Activated CD8-positive, alpha-beta memory T cell treated with anti-CD3 and anti-CD28 coated beads, Interleukin-2, amount 50 U/mL, for 48 hours (primary cell): ENCODE measurements at places on chromosomes 2 and 18.

- DNase-seq, result no peak
These were observed 208.9 kb downstream of the GLI2 start for GRCh38 chr2:120944575-120944974.

GRCh38 chr18:23274638-23275482 lies 139.6 kb downstream of the CABLES1 start:
- DNase-seq, result no peak

DNA sequence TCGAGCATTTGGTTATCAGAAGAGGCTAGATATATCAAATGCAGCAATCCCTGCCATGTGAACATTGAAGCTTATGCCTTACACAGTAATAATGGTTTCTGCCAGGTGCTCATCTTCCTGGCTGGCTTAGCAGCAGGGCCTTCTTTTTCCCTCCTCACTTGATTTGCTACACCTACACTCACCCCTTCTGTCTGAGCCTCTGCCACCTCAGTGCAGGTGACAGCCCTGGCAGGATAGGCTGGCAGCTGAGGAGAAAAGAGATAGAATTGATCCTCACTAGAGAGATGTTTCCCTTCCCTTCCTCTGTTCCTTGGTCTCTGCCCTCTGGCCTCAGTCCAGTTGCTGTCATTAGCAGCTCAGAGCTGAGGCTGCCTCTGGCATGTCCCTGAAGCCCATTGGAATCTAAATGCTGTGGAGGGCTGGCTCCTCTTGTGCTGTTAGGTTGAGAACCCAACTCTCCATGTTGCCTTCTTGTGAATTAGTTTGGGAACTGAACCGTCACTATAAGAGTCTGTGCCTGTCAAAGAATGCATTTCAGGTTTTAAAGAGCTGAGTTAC lies 18.2 kb downstream of the MPHOSPH10 start:
- no peak for DNase-seq

GRCh38 chr18:35190948-35191697 lies 49.7 kb upstream of the ZNF397 start:
- no peak for DNase-seq

DNA sequence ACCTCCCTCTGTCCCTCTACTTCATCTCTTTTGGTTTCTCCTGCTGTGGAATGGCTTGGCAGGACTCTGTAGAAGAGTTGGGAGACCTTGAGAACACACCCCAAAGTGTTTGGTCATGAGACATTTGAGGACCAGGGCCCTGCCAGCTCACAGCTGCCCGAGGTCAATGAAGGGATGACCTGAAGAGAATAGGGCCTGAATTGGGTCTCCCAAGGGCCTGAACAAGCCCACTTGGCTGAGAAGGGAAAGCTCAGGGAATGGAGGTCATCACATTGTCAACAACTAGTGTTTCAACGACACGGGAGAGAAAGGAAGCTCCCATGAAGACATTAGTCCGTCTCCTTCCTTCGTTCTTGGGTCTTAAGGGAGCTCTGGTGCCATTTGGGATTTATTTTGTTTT lies 52.8 kb downstream of the TTC32 start:
- no peak for DNase-seq

GRCh38 chr2:80145499-80145898 lies 159.1 kb downstream of the LRRTM1 start:
- no peak for DNase-seq

DNA sequence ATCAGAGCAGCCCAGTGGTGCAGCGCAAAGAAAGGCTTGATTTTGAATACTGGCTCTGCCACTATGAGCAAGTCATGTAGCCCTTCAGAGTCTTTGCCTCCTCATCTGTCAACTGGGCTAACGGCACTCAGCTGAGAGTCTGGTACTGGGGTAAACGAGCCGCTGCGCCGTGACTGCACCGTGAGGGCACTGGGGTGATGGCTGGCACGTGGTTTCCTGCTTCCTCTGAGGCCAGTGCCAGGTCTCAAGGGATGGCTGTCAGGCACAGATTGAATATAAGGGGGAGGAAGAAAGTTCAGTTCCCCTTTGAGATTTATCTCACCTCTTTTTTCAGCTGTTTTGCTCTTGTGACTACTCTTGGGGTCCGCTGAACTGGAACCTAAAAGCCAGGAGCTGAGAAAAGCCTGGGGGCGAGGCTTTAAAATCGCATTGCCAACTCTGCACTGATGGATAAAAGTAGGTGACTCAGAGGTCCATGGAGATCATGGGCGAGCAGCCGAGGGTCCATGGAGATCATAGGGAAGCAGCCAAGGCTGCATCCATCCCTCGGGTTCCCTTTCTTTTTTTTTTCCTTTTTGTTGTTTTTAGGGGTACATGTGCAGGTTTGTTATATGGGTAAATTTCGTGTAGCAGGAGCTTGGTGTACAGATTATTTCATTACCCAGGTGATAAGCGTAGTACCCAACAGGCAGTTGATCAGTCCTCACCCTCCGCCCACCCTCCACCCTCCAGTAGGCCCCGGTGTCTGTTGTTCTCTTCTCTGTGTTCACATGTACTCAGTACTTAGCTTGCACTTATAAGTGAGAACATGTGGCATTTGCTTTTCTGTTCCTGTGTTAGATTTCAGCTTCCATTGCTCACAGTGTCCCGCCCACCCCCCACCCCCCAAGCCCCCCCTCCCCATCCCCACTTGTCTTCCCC lies 114.3 kb downstream of the SPP2 start:
- no peak for DNase-seq

DNA sequence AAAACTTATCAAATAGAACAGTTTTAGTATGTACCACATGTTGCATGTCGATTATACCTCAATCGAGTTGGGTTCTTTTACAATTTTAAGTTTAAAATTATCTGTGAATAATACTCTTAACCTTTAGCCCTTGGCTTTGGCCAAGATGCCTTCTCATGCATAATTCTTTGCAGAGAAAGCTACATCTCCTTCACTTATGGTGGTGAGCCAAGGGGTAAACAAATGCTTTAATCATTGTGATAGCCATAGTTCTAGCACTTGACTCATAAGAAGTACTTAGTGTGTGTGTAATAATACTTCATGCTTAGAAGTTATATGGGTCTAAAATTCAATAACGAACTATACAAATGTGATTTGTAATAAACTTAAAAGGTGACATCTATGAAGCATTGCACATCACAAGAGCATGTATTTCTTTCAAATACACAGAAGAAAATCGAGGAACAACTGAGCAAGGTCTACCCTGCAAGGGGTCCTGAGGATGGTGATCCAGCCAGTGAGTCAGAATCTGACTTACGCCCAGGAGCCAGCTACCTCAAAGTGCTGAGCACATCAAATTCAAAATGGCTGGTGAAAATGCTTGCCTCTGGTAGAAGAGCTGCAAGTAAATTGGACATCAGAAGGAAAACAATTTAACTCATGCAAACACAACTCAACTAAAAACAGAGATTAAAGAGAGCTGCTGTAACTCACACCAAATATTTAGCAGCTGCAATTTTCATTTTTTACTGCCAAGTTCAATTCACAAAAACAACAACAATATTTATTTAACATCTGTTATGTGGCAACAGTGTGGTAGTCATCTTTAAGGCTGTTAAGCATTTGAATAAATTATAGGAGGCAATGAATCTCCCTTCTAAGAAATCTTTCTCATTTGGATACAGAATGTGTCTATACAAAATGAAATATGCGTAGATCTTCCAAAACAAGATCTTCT lies 23.8 kb upstream of the TTC39C start:
- DNase-seq, result no peak

- DNase-seq, result no peak
These were observed 16.5 kb downstream of the SCG2 start for GRCh38 chr2:223585666-223586065.

- DNase-seq, result no peak
These were observed 20.7 kb downstream of the ALPK2 start for GRCh38 chr18:58608216-58608615.

DNA sequence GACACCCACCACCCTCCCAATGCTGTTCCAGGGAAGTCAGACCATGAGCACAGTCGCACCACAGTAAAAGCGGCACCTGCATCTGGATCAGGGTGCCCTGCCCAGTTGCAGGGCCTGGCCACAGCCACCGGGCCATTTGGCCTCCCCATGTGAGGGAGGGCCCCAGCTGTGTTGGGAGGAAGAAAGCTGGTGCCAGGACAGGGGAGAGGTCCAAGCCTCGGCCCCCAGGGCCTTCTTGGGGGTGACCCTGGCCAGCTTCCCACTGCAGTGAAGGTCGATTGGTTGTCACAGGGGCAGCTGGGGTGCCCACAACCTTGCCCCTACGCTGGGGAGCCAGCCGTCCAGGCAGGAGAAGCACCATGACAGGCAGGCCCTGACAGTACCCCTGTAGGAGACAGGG lies 183.2 kb upstream of the RAB6C start:
- DNase-seq, result no peak

- DNase-seq, result no peak
These were observed 400.8 kb upstream of the MMADHC start for GRCh38 chr2:149988361-149988760.

- no peak for DNase-seq
These were observed 93.1 kb upstream of the ZFP36L2 start for GRCh38 chr2:43319541-43319940.

DNA sequence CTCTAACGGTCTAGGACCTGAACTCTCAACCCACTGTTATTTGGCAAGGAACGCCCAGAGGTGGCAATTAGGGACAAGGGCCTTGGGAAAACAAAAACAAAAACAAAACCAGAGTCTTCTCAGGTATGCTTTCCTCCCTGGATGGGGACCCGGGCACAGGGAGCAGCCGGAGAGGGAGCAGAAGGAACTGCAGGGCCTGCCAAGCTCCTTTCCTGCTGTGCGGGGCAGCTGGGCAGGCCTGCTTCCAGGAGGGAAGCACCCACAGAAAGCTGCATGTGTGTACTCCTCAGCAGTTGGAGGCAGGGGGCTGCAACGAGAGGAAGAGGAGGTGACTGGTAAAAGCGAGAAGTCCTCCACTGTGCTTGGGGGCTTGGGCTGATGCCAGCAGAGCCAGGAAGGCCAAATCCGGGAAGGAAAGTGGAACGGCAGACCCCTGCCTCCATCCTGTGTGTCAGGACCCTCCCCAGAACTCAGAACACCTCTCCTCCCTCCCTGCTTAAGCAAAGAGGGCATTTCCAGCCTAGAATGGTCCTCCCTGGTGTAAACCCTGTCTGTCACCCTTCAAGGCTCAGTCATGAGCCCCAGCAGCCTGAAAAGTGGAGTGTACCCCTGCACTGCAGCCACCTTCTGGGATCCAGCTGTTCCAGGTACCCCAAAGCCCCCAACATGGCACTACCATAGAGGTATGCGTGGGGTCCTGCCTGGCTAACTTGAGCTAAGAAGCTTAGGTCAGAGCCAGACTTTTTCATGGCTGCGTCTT lies 56.3 kb downstream of the DNMT3A start:
- no peak for DNase-seq

- no peak for DNase-seq
These were observed 424.3 kb downstream of the DCC start for GRCh38 chr18:52764316-52764715.

DNA sequence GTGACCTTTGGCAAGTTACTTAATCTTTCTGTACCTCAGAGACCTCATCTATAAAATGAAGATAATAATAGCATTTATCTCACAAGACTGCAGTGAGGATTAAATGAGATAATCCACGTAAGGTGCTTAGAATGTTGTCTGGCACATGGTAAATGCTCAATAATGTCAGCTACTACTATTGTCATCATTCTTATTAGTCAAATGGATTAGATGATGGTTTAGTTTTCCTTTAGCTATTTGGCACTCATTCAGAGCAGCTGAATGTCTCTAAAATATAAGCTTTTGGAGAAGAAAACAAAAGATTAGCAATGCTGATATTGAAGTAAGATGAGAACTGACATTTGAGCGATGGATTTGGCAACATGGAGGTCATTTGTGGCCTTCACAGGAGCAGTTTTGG lies 125.1 kb downstream of the AQP4 start:
- DNase-seq, result no peak

GRCh38 chr18:23627321-23627720 lies 35.4 kb downstream of the ANKRD29 start:
- DNase-seq, result no peak

GRCh38 chr2:60512062-60512622 lies 41.3 kb downstream of the BCL11A start:
- no peak for DNase-seq

DNA sequence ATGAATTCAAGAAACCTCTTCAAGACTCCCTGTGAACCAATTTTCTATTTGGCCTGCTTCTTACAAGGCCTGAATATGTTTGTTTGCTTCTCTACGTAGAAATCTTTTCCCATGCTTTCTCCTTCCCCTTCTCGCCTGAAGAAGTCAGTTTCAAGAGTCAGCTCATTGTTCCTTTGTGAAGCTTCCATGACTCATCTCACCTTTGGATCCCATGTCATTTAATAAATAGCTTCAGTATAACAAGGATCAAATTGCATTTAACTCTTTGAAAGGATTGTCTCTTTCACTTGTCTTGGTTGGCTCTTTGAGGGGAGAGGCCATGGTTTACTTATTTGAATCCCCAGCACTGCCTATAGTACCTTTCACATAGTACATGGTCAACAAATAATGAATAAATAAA lies 28.4 kb downstream of the CPS1 start:
- DNase-seq, result no peak

DNA sequence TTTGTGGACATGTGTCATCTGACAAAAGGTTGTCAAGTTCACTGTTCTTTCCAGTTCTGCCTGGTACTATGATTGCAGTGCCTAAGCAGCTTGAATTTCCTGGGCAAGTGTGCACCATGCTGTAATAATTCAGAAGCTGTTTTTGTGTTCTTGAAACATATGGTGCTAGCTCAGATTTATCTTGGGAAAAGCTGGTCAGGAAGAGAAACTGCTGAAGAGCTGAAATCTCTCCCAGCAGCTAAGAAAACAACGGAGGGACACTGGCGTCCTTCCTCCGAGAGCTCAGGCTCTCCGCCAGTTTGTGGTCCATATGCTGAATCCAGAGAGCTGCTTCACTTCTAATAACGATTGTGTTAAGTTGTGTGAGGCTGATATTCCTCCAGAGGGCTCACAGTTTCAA lies 642.0 kb downstream of the DPP10 start:
- DNase-seq, result no peak

DNA sequence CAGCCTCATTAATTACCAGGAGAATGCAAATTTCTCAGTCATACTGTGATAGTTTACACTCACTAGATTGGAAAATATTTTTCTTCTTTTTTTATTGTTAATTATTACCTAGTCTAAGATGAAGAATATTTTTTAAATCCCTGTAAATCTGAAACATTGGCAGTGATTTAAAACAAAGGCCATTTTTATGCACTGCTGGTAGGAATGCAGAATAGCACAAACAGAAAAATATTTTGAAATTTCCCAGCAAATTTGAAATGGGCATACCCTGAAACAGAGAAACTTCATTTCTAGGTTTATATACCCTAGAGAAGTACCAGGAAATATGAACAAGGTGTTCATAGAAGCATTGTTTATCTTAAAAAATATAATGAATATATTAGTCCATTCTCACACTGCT lies 31.0 kb downstream of the DYNAP start:
- DNase-seq, result no peak

DNA sequence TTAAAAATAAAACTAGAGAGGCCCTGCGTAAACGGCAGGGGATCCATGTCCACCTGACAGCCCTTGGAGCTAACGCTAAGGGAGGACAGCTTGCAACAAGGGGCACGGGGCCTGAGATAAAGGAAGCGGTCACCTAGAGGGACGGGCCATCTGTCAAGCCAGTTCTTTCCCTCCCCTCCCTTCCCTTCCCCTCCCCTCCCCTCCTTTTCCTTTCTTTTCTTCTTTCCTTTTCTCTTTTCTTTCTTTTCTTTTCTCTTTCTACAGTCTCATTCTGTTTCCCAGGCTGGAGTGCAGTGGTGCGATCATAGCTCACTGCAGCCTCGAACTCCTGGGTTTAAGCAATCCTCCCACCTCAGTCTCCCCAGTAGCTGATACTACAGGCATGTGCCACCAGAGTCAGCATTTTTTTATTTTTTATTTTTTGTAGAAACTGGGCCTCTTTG lies 34.5 kb upstream of the CTAGE1 start:
- DNase-seq, result no peak
